Nucleus accumbens (tissue), 56 donors: ENCODE measurements at places on chromosomes 7 and 10.

DNA sequence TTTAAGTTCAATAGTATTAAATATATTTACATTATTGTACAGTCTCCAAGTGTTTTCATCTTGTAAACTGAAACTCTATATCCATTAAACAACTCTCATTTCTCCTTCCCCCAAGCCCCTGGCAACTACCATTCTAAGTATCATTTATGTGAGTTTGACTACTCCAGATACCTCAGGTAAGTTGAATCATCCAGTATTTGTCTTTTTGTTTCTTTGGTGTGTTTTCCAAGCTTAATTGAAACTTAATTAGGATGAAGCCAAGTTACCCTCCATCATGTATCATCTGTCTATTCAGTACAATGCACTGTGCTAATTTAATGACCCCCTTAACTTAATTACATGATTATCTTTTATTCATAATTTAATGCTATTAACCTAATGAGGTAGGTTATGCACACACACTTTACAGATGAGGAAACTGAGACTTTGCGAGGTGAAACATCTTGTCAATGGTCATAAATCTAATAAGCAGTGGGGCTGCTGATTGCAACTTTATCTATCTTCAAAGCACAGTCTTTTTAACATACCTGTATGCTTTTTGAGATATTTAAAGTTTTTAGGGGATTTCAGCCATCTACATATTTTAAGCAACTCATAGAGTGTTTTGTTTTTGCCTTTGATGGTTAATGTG is 663 bp downstream of the MACC1 start:
- no peak for DNase-seq

DNA sequence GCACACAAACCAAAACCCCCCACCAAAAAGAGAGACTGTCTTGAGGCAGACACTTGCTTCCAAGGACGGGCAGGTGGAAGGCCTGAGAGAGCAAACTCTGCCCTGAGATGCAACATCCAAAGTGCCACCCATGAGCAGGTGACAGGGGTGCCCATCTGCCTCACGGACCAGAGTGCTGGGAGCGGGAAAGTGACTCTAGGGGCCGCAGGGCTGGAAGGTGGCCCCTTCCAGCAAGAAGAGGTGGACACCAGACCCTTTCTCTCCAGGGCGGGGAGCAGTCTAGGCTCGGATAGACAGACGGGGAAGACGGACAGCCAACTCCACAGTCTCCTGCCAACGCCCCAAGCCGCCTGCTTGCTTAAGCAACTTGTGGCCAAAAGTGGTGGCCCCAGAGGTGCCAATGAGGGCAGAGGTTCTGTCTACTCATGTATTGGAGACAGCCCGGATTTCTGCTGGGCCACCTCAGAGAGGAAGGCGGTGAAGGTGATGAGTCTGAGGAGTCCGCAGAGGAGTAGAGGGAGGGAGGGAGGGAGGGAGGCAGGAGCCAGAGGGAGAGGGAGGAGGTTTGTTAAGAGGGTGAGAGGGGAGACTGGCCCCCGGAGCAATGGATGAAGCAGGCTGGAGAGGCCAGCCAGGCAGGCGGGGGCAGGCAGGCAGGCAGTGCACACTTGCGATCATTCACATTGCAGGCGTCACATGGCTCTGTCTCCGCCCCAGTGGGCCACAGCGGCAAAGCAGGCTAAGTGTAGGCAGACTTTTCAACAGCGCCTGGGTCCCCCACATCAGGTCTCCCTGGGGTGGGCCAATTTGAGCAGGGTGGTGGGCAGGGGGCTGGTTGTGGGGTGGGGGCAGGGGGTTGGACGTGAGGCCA is 65.6 kb downstream of the SLC29A4 start:
- DNase-seq = no peak

DNA sequence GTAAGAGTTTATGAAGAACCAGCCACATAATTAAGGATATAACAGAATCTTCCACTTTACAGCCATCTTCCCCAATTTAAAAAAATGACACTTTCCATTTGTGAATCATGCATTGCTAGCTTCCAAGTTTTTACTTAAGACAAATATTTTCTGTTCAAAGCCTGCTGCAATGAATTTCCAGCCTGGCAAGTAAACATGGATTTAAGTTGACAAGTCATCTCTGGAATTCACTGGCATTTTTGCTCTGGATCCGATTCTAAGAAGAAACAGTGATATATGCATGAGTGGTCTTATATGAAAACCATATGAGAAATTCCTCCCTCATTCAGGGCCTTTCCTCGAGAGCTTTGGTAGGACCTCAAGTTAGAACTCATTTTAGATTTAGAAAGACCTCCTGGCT is 116.1 kb upstream of the CDCA7L start:
- no peak for DNase-seq

DNA sequence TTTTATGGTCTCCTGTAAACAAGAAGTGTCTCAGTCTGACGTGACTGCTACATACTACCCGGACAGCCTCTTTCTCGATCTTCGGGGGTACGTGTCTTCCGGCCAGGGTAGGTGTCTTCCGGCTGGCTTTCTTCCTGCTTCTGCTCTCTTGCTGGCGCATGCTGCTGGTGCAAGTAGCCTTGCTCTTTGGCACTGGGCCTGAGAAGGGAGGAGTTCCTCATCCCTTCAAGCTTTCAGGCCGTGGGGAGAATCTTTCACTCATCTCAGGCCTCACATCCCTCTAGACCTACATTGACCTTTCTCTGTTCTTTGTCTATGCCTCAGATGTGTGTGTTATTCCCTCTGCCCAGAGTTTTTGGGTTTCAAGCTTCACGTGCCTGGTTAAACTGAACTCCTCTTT is 130.4 kb downstream of the JCAD start:
- no peak for DNase-seq

DNA sequence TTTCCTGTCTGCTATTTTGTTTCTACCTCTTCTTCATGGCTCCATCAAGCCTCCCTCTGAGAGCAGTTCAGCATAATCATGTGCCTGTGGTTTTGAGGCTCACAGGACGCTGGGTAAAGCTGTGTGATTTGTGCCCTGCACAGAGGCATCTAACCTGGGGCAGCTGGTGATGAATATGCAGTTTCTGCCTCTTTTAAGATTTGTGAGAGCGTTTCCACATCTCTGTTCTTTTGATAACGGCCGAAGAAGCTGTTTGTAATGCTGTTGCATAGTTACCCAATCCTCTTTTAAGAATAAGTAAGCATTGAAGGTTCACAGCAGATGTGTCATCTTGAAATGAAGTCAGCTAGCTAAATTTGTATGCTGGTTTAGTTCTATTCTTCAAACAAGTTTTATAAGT is 45.2 kb downstream of the PNLIPRP3 start:
- DNase-seq = no peak

GRCh38 chr10:109877546-109877945 is 45.8 kb downstream of the XPNPEP1 start:
- no peak for DNase-seq

GRCh38 chr10:63922468-63923284 is 401.5 kb downstream of the REEP3 start:
- no peak for DNase-seq

DNA sequence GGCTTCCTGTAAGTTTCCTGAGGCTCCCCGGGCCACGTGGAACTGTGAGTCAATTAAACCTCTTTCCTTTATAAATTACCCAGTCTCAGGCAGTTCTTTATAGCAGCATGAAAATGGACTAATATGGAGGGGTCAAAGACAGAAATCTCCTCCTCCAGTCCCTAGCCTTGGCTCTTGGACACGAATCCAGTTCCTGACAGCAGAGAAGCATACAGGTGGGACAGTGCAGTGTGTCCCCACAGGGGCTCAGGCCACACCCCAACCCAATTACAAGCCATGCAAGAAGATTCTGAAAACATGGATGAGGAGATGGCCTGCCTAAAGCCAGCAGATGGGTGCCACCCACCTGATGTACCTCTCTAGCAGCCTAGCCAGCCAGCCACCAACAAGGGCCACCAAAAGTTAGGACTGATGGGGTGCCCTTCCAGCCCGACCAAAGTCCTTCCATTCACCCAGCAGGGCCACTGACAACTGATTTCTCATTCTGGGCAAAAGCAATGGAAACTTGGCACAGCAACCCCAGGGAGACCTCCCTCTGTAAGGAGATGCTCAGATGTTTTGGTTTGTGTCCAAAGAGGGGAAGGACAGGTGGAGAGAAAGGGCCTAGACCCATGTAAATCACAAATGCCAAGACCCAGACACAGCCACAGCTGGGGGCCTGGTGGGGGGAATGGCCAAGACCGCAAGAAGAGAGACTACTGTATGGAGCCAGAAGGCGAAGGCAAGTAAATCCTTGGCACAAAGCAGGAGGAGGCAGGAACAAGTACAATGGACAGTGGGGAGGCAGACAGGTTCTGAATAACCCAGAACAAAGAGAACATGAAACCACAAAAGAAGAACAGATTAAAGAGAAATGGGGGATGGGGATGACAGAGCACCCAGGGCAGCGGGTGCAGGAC is 13.6 kb downstream of the GPRIN2 start:
- no peak for DNase-seq

DNA sequence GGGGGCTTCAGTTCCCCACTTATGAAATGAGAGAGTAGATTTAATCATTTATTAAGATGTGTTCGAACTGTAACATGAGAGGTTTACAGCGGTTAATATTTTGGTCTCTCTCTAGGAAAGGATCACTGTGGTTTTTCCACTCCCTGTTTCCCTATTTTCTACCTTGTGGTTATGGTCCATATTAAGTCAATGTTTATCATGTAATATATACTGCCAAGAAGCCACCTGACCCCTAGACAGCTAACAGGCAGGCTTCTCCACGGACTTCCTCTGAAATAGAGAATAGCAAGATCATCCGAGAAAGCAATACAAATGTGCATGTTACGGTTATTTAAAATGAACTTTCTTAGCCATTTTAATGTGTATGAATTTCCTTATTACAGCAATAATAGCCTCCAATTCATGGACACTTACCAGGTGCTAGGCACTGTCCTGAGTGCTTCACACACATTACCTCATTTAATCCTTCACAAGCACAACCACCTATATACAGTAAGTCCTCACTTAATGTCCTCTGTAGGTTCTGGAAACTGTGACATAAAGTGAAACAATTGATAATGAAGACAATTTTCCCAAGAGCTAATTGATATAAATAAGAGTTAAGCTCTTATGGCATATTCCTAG is 835 bp upstream of the COL28A1 start:
- no peak for DNase-seq

- DNase-seq = no peak
These were observed 26.1 kb downstream of the ENKUR start for GRCh38 chr10:24989867-24990266.

DNA sequence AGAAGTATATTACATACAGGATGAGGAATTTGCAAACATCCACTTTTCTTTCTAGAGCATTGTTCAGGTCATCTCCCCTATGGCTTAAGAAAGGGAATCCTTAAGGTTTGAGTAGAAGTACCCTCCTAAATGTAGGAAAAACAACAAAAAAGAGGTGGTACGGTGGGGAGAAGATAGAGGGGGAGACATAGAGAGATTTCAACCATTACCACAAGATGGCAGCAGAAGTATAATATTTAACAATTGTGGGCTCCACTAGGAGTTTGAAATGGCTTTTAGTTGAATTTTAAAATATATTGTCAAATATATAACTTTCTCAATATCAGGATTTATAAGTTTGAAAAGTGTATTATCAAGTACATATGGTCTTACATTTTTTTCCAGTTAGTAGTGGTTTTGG is 72.7 kb upstream of the PRKG1 start:
- DNase-seq = no peak

- no peak for DNase-seq
These were observed 59.4 kb upstream of the MXI1 start for GRCh38 chr10:110147961-110148360.

- DNase-seq = no peak
These were observed 106.1 kb downstream of the MAD1L1 start for GRCh38 chr7:2126621-2127020.

- no peak for DNase-seq
These were observed 80.4 kb upstream of the GPR26 start for GRCh38 chr10:123585477-123586445.

GRCh38 chr10:6023661-6024333 is 38.4 kb downstream of the IL2RA start:
- no peak for DNase-seq

DNA sequence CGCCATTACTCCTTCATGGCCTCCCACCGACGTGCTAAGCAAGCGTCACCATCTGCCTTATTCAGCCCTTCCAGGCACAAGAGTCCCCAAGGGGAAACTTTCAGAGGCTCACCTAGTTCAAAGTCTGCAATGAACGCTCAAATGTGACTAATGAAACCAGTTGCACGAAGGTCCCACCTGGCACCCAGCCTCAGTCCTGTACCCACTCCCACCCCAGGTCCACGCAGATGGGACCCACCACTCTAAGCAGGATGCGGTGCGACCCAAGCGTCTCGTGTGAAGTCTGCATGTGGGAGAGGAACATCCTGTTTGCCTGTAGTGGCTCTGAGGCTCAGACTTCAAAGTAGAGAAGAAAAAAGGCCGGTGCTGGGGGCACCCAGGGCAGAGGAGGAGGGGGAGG is 40.3 kb downstream of the RGS10 start:
- DNase-seq = no peak

GRCh38 chr7:119842786-119843185 is 430.2 kb upstream of the KCND2 start:
- DNase-seq = no peak

- no peak for DNase-seq
These were observed 176.5 kb upstream of the KCTD7 start for GRCh38 chr7:66452165-66452564.

- no peak for DNase-seq
These were observed 648.2 kb downstream of the SDK1 start for GRCh38 chr7:3949242-3949640.

DNA sequence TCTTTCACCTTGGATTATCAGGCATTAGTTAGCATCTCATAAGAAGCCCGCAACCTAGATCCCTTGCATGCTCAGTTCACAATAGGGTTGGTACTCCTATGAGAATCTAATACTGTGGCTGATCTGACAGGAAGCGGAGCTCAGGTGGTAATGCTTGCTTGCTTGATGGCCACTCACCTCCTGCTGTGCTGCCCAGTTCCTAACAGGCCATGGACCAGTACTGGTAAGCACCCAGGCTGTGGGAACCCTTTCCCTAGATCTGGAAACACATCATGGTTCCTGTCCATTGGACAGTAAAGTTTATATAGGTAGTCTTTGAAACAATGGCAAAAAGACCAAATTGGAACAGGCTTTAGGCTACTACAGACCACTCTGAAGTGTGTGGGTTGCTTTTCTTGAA is 9.4 kb upstream of the CTTNBP2 start:
- DNase-seq = no peak

GRCh38 chr7:21355406-21355874 is 72.4 kb upstream of the SP4 start:
- DNase-seq = no peak

DNA sequence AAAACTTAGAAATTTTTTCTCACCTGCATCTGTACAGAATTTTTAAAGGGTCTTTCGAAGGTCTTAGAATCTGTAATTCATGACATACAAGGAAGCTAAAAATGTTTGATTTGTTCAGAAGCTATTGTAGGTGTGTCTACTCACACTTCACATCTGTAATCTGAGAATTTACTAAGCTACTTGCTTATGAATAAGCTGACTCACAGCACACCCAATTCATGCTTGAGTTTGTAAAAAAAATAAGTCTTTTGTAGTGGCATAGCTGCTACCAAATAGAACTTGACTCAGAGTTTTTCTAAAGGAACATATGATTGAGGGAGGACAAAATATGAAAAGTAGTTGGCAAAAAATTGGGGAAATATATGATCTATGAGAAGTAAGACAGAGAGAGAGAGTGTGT is 12.7 kb upstream of the AGR2 start:
- no peak for DNase-seq

- no peak for DNase-seq
These were observed 106.9 kb upstream of the RHEB start for GRCh38 chr7:151626422-151627115.
